Coronary artery (tissue), 2 donors: ENCODE measurements at places on chromosomes 13 and 19.

DNA sequence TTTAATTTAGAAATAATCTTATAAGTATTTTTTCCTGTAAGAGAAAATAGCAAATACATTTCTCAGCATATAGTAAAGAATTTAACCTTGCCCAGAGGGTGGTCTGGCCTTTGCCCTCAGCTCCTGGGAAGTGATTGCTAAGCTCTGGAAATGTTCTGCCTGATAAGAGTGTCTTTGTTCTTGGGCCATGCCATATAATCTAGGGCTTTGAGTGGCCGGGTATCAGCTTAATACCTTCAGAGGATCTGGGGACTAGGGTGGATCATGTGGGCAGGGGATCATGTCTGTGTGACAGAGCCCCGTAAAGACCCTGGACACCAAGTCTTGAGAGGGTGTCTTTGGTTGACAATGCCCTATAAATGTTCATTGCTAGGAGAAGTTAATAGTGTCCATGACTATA, 1032.4 kb upstream of the MIR17HG start:
- no peak for DNase-seq

- peak; percentile 65 for DNase-seq
These were observed 1.8 kb upstream of the ATP11A start for GRCh38 chr13:112687836-112688559.

DNA sequence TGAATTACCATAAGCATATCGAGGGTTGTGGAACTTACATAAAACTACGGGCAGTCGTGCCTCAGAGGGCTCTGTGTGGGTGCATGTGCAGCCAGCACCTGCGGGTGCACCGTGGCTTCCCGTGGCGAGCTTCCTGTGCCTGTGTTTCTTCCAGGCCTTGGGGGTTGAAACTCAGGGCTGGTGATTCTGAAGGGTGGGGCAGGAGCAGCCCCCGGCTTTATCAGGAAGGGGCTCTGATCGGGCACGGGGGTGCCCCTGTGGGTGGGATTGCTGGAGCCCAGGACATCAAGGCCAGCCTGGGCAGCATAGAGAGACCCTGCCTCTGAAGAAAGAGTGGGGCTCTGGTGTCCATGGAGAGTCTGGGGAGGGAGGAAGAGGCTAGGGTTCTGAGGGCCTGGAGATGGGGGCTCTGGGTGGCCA, 11.1 kb downstream of the ATP4B start:
- DNase-seq: peak; percentile 71

GRCh38 chr19:56191115-56191514, 6.5 kb downstream of the ZSCAN5B start:
- no peak for DNase-seq

GRCh38 chr13:81133066-81133465, 792.1 kb upstream of the SPRY2 start:
- no peak for DNase-seq

- DNase-seq: no peak
These were observed 87.1 kb upstream of the FRY start for GRCh38 chr13:31944262-31945160.

GRCh38 chr19:32811151-32811550, 58.4 kb downstream of the SLC7A9 start:
- no peak for DNase-seq

- DNase-seq: no peak
These were observed 124.8 kb upstream of the KLF12 start for GRCh38 chr13:74258961-74259360.

DNA sequence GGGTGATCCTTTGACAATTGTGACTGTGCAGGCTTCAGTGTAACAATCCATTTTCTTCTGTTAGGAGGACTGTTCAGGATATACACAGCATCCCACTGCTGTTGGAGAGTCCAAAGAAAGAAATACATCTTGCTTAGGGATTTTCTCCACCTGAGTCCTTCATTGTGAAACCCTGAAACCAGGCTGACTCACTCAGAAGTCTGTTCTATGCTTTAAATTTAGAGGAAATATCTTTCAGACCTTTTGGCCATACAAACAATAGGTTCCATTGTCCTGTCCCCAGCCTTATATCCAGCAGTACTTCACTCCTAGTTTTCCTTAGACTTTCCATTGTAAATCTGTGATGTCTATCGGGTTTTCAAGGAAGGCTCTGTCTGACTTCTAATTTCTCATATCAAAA, 379.1 kb downstream of the SUCLA2 start:
- no peak for DNase-seq

GRCh38 chr19:32223595-32224370, 121.6 kb upstream of the ZNF507 start:
- no peak for DNase-seq

DNA sequence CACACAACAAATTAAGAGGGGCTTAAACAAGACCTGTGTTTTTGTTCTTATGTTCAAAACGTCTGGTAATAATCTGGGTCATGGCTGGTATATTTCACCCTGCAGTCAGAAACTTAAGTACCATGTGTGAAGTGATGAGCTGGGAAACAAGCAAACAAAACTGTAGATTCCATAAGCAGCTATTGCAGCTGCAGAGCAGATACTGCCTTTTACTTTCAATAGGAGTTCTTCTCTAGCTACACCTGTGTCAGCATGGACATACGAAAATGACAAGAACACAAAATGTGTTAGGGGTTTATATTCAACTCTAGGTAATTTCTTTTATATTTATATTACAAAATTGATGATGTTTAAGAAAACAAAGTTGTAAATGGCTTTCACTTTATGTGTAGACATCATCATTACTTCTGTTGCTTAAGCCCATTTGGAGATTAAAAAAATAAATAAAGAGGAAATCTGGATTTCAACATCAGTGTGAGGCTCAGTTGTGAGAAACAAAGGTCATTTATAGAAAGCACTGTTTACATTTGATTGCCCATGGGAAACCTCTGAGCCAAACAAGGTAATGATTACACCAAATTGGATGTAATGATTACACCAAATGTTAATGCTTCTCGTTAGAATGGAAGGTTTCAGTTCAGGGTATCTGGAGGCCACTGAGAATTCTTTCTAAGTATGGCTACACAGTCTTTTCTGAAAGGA, 451.0 kb upstream of the SLC10A2 start:
- DNase-seq: no peak

DNA sequence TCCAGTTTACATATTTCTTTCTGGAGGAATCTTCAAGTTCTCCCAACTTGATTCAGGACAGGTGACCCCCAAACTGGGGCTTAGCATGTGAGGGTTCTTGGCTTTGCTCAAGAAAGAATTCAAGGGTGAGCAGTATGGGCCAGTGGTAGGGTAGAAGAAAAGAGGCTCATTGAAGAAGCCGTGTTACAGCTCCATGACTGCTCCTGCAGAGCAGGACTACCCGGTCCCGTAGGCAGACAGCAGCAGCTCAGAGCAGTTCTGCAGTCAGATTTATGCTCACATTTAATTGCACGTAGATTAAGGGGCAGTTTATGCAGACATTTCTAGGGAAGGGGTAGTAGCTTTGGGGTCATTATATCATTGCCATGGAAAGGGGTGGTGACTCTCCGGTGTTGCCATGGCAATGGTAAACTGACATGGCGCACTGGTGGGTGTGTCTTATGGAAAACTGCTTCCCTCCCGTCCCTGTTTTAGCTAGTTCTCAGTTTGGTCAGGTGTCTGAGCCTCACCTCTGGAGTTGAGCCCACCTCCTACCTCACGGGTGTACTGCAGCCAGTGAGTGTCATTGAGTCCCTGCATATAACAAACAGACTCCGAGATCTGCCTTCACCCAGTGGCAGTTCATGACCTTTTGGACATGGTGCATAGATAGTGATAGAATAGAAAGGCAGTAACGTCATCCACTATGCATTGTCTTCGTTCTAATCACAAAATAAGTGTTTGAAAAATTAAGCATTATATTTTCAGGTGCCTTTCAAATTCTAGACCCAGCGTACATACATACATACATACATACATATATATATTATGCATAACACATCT, 16.0 kb upstream of the ZNF792 start:
- DNase-seq: no peak

DNA sequence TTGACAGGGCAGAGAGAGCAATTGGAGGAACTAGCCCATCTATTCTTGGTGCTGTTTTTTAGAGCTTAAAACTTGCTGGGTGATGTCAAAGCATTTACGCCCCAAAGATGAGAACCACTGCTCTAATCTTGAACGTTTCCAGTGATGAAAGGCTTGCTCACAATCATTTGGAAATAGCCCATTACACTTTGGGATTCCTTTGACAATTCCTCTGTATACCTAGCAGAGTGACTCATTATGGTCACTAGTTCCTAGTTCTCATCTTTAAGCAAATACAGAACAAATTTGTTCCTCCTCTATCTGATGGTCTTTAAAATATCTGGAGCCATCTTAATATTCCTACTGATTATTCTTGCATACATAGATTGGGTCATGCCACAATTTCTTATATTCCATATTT, 112.3 kb downstream of the GPC6 start:
- DNase-seq: no peak

DNA sequence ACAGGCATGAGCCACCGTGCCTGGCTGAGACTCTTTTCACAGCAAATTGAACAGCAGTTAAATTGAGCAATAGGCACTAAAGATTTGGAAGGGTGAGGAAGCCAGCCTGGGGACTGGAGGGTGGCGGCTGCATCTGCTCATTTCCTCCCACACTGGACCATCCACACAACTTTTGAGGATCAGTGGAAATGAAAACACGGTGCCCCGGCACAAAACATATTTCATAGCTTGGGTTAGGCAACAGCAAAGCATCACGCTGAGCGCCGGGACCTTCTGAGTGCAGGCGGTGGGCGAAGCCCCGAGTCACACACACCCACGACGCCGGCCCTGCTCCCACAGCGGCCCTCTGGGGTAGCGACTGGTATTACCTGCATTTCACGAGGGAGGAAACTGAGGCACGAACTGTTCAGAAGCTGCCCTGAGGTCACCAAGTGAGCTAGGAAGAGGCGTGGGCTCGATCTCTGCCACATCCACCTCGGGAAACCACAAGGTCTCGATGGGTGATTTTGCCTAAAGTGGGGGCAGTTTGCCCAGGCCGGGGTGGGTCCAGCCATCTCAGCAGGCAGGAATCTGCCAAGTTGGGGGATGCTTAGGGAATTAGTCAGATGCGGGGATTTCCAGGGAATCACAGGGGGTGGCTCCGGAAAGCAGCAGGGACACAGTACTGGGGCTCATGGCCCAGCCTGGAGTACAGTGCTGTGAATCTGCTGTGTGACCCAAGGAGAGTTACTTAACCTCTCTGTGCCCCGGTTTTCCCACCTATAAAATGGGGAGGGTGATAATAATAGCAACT, 3.5 kb upstream of the SBNO2 start:
- peak; percentile 82 for DNase-seq

- DNase-seq: no peak
These were observed 41.6 kb downstream of the TM9SF2 start for GRCh38 chr13:99542788-99543406.

DNA sequence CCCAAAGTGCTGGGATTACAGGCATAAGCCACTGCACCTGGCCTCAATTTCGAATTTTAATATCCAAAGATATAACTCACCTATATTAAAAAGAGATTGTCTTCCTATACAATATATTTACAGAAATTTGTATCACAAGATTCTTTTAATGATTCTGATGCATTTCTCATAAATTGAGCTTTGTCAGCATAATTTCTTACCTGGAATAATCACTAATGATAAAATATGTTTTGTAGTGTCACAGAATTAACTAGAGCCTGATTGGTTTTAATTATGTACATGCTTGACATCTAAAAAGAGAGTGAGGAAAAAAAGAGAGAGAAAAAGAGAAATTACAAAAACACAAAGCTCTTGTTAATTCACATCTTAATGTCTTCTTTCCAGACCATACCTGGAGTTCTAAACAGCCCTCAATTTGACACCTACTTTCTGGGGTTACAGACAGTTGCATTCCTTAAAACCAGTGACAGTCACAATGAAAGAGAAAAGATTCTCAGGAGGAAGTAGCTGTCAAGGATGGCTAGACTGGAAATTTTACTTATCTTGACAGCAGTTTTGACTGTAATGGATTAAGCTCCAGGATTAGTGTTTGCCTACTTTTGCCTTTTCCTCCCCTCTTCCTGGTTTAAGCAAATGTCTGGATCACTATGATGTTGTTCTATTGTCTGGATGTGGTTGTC, 214.4 kb downstream of the SPRY2 start:
- DNase-seq: no peak

DNA sequence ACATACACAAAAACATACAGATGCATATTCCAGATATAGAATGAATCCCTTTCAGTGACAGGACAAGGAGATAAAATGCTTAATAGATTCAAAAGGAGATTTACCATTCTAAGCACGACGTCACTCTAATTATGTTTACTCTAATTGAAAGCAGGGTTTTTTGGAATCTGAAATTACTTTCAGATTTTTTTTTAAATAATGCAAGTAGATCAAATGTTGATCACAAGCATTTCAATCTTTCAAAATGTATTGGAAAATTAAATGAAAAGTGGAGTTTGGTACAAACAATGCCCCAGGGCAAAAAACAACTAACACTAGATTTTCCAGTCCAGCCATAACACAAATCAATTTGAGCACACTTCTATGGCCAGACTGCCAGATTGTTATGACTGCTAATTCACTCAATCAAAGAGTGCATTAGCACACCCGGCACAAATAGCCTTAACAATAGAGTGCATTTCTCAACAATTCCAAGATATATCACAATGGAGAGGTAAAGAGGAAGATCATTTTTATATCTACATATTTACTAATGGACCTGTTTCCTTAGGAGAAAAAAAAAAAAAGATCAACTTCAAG, 4.3 kb upstream of the DACH1 start:
- no peak for DNase-seq

GRCh38 chr19:17784201-17785008, 10.5 kb upstream of the B3GNT3 start:
- DNase-seq: no peak
